Stimulated activated CD4-positive, alpha-beta T cell treated with anti-CD3 and anti-CD28 coated beads, Interleukin-15, amount 100 ng/mL, for 24 hours (primary cell): ENCODE measurements at places on chromosomes 7 and 10.

- no peak for DNase-seq
Observed at GRCh38 chr10:73887294-73888039, 13.1 kb upstream of the CAMK2G start.

- DNase-seq, result no peak
Observed at GRCh38 chr10:43692051-43692825, 43.6 kb upstream of the ZNF32 start.

DNA sequence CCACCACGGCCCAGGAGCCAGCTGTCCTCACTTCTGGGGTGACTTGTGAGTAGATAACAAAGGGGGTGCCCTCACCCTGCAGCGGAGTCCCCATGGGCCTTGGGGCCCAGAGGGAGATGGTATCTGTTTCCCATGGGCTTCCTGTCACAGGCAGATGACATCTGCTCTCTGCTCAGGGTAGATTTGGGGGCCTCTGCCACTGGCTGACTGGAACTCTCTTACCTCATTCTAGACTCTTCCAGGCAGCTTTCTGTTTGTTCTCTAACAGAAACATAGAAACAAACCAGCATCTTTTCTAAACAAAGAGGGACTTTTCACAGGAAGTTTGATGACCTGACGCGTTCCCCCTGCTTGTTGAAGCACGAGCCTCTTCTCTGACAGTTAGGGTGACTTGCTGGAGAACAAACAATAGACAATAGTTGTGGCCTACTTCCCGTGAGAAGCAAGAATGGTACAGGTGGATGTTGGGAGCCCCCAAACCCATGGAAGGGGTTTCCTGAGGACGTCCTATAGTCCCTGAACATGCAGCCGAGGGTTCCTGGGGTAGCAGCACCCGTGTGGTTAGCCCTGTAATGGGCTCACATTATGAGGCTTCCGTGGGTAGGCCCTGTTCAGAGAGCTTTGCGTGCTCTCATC lies 61.6 kb downstream of the GRK5 start:
- DNase-seq, result peak; percentile 48

DNA sequence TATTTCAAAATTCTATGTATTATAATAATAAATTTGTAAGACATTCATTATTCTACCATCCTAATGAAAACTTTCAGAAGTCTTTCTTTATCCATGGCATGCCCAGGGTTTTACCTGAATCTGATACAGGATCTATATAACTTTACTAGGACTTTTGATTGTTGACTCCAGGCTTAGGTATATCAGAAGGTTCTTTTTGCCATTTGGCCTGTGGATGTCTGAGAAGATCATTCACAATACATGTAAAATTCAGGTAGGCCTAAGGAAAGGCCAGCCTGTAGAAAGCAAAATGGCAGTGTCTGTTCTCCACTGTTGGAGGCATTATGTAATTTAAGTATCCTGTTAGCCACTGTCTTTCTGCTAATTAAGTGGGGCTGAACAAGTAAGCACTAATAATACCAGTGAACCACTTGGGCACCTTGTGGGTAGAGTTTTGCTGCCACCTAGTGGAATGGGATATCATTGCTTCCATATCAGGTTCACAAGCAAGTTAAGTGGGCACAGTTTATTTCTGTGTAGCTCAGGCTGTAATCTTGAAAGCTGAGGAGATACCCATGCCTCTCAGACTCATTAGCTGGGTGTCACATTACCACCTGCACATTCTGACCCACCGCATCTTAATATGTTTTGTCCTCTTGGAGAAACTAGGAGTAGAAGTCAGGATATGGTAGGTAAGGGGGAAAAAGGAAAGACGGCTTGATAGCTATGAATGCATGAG lies 105.5 kb downstream of the SEPTIN7 start:
- peak; percentile 68 for DNase-seq

DNA sequence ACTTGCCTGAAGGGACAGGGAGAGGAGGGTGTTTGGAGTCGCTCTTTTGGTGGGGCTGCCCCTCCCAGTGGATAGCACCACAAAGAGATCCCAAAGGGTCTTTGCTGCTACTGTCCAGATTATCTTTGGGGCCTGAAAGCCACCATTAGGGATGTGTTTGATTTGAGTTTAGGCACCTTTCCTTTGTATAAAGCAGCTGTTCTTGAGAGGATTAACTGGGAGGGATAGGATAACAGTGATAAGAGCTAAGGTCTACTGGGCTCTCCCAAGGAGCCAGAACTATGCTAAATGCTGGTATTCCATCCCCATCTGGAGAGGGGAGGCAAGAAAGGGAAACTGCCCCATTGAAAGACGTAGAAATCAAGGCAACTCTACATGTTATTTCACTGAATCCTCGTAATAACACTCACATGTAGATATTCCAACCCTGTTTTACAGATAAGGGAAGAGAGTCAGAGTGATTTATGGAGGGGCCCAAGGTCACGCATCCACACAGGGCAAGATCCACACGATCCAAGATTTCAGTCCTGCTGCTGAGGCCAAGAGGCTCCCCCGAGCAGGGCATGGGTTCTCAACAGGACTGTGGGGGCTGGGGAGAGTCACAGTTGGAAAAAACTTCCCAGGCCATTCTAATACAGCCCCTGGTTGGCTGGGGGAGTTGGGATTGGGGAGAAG lies 11.1 kb upstream of the TCF7L2 start:
- no peak for DNase-seq

GRCh38 chr7:29090151-29090805 lies 56.1 kb downstream of the CPVL start:
- no peak for DNase-seq

DNA sequence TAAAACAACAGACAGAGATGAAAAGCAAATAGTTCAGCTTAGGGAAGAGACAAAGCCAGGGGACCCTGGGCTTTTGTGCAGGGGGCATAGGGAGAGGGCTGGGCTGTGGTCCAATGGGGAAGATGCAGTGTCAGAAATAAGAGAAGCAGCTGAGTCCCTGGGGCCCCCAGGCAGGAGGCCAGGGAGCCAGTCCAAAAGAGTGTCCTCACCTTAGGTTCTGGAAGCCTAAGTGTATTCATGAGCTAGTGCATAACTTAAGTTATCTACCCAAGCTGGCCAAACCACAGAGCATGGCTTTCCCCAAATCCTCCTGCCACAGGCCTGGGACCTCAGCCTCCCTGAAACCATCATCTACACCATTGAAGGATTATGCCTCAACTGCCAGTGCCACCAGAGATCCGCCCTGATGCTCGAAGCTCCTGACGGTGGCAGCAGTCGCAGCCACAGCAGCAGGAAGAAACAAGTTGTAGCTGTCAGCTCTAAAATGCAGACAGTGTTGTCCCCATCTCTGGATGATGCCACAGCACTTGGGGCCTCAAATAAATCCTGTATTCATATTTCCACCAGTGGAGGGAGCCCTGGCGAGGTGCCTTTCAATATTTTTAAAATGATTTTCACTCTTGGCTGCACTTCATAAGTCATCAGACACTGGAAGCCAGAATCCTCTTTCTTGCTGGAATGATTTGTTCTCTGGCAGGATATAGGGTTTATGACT lies 574.6 kb downstream of the GRID1 start:
- no peak for DNase-seq

DNA sequence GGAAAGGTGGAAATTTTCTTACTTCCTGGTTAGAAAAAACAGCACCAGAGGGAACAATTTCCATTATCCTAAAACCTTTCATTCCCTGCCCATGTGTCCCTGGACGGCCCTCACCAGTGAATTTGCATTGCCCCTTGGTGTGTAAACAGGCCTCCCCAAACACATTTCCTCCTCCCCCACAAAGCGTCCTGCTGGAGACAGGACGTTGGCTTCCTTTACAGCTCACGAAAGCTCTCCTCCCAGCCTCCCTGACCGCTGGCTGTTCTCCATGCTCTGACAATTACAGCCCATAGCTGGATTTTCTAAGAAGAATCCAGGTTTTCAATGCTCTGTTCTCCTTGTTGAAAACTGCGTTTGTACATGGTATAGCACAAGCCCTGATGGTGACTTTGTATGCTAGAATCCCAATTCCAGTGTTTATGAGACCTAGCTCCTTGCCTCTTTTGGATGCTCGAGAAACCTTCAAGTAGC lies 724.2 kb upstream of the CELF2 start:
- no peak for DNase-seq

- DNase-seq, result no peak
Observed at GRCh38 chr7:90312745-90313144, 8.4 kb downstream of the FAM237B start.

DNA sequence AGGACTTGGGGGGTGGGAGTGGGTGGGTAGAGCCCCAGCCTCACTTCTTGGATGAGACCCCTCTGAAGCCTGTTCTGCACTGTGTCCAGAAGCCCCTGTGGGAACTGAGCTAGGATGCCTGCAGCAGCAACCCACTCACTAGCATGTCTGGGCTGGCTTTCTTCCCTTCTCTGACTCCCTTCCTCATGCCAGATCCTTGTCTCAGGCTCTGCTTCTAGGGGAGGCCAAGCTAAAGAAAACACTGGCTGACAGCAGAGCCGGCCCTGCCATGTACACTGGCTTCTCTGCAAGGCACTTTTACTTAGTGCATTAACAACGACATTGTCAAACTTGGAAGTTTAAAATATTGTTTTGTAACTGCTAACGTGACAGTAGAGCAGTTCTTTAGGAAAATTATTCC lies 50.2 kb downstream of the ARHGAP22 start:
- no peak for DNase-seq

- DNase-seq, result no peak
Observed at GRCh38 chr10:29378106-29378505, 89.2 kb downstream of the LYZL1 start.

DNA sequence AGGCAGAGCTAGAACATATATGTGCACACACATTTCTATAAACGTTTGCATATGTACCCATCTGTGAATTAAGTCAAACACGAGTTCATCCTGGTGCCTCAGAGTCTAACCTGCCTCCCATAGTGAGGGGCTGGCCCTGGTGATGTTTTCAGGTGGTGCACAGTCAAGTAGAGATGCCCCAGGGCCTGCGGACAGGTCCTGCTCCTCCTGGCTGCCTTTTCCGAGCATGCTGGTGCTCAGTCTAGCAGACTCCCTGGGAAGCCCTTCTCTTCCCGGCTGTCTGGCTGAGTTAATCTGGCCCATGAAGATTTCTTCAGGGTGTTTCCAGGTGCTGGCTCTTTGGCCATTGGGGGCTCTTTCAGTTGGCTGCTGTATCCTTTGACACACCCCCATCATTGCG lies 14.3 kb downstream of the ADCY1 start:
- no peak for DNase-seq

GRCh38 chr7:76257973-76258372 lies 44.5 kb upstream of the HSPB1 start:
- no peak for DNase-seq

DNA sequence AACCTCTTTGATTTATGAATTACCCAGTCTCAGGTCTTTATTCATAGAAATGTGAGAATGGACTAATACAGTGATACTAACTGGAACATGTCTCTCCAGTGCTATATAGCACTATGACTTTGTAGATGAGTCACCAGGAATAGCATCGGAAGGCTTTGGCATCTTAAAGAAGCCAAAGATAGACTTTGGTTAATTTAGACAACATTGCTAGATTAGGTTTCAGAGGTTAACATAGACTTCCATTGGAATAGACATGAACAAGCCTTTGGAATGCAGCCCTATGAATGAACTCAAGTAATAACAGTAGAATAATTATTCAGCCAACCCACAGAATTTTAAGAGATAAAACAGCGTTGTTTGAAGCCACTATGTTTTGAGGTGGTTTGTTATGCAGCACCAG lies 169.2 kb downstream of the HGF start:
- DNase-seq, result no peak

- no peak for DNase-seq
Observed at GRCh38 chr10:27503498-27504006, 552 bp upstream of the RAB18 start.

DNA sequence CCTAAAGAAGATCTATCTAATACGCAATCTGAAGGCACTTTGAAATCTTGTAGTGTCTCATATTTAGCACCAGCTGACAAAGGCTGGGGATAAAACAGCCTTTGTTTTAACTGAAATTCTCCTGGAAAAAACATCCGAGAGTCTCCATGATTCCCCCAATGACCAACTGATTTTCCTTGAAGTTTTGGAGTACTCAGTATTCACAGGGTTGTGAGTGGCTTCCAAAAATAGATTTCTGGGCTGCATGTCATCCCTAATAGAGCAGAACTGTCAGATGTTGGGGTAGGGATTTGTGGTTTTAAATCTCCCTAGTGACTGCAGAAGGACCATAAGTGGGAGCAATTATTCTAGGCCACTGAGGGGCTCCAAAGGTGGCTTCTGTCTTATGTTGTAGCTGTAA lies 206.4 kb downstream of the TAX1BP1 start:
- DNase-seq, result no peak

DNA sequence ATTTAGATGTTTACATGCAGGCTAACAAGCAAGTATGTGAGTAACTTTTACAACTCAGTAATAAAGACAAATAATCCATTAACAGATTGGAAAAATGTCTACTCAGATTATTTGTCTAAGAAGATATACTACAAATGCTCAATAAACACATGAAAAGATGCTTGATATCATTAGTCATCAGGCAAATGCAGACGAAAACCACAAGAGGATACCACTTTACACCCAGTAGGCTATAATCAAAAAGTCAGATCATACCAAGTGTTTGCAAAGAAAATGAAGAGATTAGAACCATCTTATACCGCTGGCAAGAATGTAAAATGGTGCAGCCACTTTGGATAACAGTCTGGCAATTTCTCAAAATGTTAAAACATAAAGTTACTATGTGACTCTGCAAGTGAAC lies 84.1 kb downstream of the MALSU1 start:
- no peak for DNase-seq

DNA sequence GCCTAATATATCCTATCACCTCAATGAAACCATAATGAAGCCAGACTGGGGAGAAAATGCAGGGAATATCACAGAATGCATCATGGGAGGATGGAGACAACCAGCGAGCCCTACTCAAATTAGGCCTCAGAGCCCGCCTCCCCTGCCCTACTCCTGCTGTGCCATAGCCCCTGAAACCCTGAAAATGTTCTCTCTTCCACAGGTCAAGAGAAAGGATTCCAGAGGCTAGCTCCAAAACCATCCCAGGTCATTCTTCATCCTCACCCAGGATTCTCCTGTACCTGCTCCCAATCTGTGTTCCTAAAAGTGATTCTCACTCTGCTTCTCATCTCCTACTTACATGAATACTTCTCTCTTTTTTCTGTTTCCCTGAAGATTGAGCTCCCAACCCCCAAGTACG lies 31.5 kb downstream of the PRSS2 start:
- no peak for DNase-seq

GRCh38 chr7:112433289-112433688 lies 17.0 kb upstream of the IFRD1 start:
- DNase-seq, result no peak

GRCh38 chr10:78976825-78977755 lies 91.7 kb upstream of the ZMIZ1 start:
- no peak for DNase-seq

GRCh38 chr7:92766461-92767003 lies 69.8 kb downstream of the CDK6 start:
- no peak for DNase-seq

GRCh38 chr7:92260248-92260781 lies 14.5 kb downstream of the ANKIB1 start:
- DNase-seq, result no peak

DNA sequence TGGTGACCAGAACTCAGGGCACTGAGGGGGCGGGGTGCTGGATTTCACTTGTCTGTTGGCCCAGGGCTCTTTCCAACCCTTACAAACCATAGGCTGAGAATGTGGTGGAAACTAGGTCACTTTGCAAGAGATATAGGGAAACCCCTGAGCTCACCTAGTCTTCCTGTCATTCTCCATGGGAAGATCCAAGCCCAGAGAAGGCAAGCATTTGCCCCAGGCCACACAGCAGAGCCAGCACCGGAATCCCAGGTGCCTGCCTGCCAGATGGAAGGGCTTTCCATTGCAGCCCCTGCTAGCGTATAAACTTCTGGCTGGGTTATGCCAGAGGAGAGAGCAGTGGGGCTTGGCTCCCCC lies 427 bp downstream of the PYROXD2 start:
- DNase-seq, result no peak
